ENCODE measurements at places on chromosomes 3 and 15.

DNA sequence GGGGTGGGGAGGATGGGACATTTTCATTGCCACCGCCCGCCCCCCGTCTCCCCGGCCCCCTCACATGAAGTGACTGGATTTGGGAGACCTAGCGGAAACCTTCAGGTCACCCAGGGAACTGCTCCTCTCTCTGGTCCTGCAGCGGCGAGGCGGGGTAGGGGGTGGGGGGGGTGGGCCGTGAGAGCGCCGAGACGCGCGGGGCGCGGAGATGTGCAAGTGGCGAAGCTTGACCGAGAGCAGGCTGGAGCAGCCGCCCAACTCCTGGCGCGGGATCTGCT is 712 bp upstream of the MME start:
- no peaks in the 10 kb centered on the region for H3K36me3 ChIP-seq
- H3K27me3 ChIP-seq = no peaks in the 10 kb centered on the region
- no peak for DNase-seq
- H3K27ac ChIP-seq = peak overlapping the region; percentile 3
- peak overlapping the region; percentile 77 for H3K4me3 ChIP-seq

DNA sequence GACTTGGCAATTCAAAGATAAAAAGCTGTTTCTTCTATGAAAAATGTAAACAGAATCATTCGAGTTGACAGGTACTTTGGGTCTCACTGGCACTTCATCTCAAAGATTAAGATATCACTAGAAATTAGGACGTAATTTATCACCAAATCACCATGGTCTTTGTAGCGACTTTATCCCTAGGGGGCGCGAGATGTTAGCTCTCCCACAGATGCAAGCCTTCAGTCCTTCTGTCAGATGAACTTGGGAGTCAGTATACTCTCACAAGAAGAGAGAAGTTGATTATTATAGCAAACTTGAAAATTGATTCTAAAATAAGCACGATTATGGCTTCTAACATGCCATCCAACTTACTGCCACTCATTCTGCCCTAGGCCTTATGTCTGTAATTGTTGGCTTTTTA is 150.3 kb downstream of the ALCAM start:
- DNase-seq = peak; percentile 28
- H3K4me1 ChIP-seq = no peaks in the 10 kb centered on the region
- no peak overlapping the region for H3K27ac ChIP-seq
- H3K27me3 ChIP-seq = no peaks in the 10 kb centered on the region

- H3K4me1 ChIP-seq = peaks cover 29% of the 10 kb centered on the region
- no peaks in the 10 kb centered on the region for H3K36me3 ChIP-seq
- DNase-seq = no peak
Observed at GRCh38 chr15:90097475-90097874, 4.8 kb downstream of the IDH2 start.

GRCh38 chr3:127438371-127438770 is 150.5 kb upstream of the PRR20G start:
- no peaks in the 10 kb centered on the region for H3K27me3 ChIP-seq
- no peaks in the 10 kb centered on the region for H3K4me1 ChIP-seq
- no peak overlapping the region for H3K4me3 ChIP-seq
- DNase-seq = no peak
- no peaks in the 10 kb centered on the region for H3K36me3 ChIP-seq
- H3K27ac ChIP-seq = no peak overlapping the region

DNA sequence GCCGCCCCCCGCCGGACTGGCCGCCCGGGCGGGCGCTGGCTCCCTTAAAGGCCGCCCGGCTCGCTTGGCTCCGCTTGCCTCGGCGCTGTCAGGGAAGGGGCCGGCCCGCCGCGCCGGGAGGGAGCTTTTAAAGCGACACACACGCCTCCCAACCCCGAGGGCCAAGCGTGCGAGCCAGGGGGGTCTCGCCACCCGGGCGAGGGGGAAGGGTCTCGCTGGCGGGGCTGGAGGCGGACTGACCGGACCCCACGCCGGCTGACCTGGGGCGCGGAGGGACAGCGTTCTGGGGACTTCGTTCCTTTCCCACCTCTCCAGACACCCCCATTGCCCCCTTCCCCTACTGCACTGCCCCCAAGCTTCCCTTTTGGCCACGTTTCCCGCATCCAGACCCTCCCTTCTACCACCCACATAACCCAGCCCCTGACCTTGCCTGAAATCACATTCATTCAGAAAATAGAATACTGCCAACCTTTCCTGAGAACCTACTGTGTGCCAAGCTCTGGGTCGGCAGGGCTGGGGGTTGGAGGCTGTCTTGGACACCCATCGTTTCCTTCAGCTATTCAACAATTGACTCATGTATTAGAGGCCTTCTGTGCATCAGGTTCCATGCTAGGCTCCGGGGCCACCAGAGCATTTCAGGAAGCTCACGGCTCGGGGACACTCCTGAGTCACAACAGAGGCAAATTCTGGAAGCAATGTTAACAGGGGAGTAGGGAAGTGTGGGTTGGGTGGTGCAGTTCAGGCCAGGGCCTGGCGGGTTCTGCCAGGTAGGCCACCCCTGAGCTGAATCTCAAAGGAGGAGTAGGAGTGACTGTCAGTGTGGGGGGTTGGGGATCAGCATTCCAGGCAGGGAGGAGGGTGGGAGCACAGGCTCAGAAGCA is at the start of gene INSYN1:
TSS of gene INSYN1 (minus strand) at position 102 of the 881 bp plus-strand sequence. CDS start 2,221 bp downstream, outside the sequence.
- H3K4me1 ChIP-seq = no peaks in the 10 kb centered on the region
- no peak within 1 kb of the TSS for H3K27ac ChIP-seq
- no peaks in the 10 kb centered on the region for H3K27me3 ChIP-seq
- no peaks in the 10 kb centered on the region for H3K36me3 ChIP-seq
- no peak within 1 kb of the TSS for H3K4me3 ChIP-seq
- DNase-seq = peak; percentile 81

DNA sequence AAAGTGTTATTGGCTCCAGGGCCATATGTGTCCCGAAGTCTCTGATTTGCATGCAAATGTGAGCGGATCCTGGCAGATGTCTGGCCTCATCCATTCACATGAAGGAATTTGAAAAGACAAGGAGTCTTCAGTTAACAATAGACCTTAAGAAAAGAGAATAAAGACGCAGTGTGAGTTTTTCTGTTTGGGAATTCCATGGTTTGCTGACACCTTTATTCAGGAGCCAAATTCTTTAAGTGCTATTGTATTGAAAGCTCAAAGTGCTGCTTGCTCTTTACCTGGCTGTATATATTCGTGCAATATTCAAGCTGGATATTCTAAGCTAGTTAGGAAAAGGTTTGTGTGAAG is 2.2 kb downstream of the LRRN1 start:
- H3K27ac ChIP-seq = no peak overlapping the region
- H3K36me3 ChIP-seq = no peaks in the 10 kb centered on the region
- H3K4me1 ChIP-seq = no peaks in the 10 kb centered on the region
- DNase-seq = no peak
- H3K4me3 ChIP-seq = peak overlapping the region; percentile 59
- peaks cover 9% of the 10 kb centered on the region for H3K27me3 ChIP-seq

DNA sequence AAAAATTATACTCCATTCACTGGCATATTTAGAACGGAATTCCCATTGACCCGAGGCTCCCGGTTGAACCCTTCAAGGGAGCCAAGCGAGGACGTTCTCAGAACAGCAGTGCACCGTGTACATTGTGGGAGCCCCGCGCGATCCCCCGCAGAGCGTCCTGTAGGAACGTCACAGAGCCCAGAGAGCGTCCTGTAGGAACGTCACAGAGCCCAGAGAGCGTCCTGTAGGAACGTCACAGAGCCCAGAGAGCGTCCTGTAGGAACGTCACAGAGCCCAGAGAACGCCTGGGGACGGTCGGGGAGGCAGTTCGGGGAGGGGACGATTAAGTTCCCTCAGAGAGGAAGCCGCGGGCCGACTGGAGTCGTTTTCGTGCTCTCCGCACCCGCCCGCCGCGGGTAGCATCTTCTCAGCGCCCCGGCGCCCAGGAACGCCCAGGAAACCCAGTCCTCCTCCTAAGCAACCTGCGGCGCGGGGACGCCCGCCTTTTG is 506 bp upstream of the ATP1B3 start:
- H3K4me1 ChIP-seq = no peaks in the 10 kb centered on the region
- peak overlapping the region; percentile 97 for H3K27ac ChIP-seq
- peak overlapping the region; percentile 75 for H3K4me3 ChIP-seq
- H3K36me3 ChIP-seq = no peaks in the 10 kb centered on the region
- H3K27me3 ChIP-seq = no peaks in the 10 kb centered on the region
- no peak for DNase-seq

- H3K4me3 ChIP-seq = no peak overlapping the region
- H3K4me1 ChIP-seq = no peaks in the 10 kb centered on the region
- H3K27ac ChIP-seq = no peak overlapping the region
- no peak for DNase-seq
- H3K36me3 ChIP-seq = no peaks in the 10 kb centered on the region
- H3K27me3 ChIP-seq = no peaks in the 10 kb centered on the region
Observed at GRCh38 chr15:88243895-88244787, 12.4 kb downstream of the NTRK3 start.

- H3K27me3 ChIP-seq = no peaks in the 10 kb centered on the region
- DNase-seq = no peak
- H3K4me1 ChIP-seq = no peaks in the 10 kb centered on the region
- peaks cover 5% of the 10 kb centered on the region for H3K36me3 ChIP-seq
- no peak overlapping the region for H3K4me3 ChIP-seq
Observed at GRCh38 chr15:56440214-56440770, 24.6 kb downstream of the MNS1 start.

- no peaks in the 10 kb centered on the region for H3K36me3 ChIP-seq
- DNase-seq = no peak
- H3K4me3 ChIP-seq = no peak overlapping the region
- H3K27ac ChIP-seq = no peak overlapping the region
- H3K4me1 ChIP-seq = peaks cover 1% of the 10 kb centered on the region
Observed at GRCh38 chr3:26264708-26265107, 357.9 kb upstream of the LRRC3B start.

DNA sequence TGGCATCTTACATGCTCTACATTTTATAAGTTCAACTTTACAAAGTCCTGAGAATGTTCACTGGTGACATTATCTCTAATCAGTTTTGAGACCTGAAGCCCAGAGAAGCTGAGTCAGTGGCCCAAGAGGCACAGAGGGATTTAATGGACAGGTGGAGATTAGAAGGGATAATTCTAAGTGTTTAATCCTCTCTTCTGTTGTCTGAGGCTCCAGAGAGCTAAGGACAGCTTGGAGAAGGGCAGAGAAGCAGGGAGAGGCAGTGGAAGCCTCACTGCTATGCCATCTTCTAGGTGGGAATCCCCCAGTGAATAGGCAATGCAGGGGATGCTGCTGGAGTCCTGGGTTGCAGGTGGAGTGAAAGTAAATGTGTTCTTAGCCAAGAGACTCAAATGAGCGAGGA is 369.4 kb upstream of the SLCO3A1 start:
- H3K4me1 ChIP-seq = no peaks in the 10 kb centered on the region
- H3K27me3 ChIP-seq = no peaks in the 10 kb centered on the region

- H3K4me3 ChIP-seq = no peak overlapping the region
- no peaks in the 10 kb centered on the region for H3K36me3 ChIP-seq
- no peaks in the 10 kb centered on the region for H3K4me1 ChIP-seq
- no peak overlapping the region for H3K27ac ChIP-seq
- no peak for DNase-seq
- H3K27me3 ChIP-seq = no peaks in the 10 kb centered on the region
Observed at GRCh38 chr3:194805546-194805945, 119.9 kb downstream of the FAM43A start.

- no peak overlapping the region for H3K4me3 ChIP-seq
- no peaks in the 10 kb centered on the region for H3K27me3 ChIP-seq
- no peaks in the 10 kb centered on the region for H3K36me3 ChIP-seq
Observed at GRCh38 chr15:78129077-78129750, 2.0 kb downstream of the CIB2 start.

DNA sequence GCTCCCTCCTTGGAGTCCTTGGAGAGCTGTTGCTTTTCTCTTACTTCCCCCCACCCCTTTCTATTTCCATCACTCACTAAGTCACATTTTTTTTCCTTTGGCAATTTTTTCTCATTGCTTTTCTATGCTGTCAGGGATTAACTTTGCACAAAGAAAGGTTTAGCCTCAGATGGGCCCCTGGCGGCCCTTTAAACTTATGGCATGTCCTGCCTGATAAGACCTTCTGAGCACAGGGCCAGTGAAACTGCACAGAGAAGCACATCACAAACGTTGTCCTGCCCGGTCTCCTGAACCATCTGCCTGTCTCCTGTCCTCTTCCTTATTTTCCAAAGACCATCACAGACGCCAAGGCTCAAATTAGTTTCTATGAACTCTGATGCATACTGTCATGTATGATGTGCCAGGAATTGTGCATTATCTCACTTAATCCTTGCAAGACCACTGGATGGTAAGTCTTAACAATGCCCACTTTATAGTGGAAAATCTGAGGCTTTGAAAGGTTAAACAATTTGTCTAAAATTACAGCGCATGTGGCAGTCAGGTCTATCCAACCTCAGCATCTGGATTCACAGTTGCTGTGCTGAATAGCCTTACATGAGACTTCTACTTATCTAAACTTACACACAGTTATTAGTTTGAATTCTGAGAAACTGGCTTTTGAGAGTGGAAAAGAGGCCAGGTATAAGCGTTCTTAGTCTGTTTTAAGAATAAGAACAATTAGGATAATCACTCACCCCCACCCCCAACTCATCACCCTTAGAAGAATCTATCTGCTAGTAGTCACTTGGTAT is 648.1 kb downstream of the NTRK3 start:
- no peaks in the 10 kb centered on the region for H3K27me3 ChIP-seq
- H3K27ac ChIP-seq = no peak overlapping the region
- no peaks in the 10 kb centered on the region for H3K36me3 ChIP-seq
- no peak overlapping the region for H3K4me3 ChIP-seq
- H3K4me1 ChIP-seq = no peaks in the 10 kb centered on the region
- DNase-seq = no peak

DNA sequence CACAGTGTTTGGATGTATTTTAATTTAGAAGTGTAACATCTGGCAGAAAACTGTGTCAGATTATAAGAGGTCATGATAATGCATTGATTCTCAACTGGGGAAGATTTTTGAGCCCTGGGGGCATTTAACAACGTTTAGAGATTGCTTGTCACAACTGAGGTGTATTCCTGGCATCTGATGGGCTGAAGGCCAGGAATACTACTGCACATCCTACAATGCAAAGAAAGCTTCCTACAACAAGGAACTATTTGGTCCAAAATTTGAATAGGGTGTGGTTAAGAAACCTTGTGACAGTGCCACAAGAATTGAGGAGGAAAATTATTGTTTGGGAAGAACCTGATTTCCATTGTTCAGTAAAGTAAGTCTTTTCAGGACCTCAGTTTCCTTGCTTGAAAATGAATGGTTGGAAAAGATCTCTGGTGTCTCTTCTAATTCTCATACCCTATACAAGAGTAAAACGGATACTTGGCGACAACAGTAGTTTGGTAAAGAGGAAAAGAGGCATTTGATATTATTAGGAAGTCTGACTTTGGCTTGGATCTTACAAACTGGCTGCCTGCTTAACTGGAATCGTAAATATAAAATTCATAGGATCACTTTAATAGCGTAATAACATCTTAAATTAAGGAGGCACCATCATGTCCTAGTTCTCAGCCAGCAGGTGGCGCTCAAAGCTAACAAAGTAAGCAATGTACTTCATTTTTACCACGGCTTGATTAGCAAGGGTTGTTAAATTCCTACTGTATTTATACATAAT is 4.3 kb downstream of the DAZL start:
- no peak overlapping the region for H3K4me3 ChIP-seq
- DNase-seq = peak; percentile 81
- no peaks in the 10 kb centered on the region for H3K36me3 ChIP-seq
